Activated CD4-positive, alpha-beta memory T cell treated with anti-CD3 and anti-CD28 coated beads, Interleukin-2, amount 10 ng/mL, durations not matched to agents 7 days and 5 days (primary cell): ENCODE measurements at places on chromosomes 2 and 18.

DNA sequence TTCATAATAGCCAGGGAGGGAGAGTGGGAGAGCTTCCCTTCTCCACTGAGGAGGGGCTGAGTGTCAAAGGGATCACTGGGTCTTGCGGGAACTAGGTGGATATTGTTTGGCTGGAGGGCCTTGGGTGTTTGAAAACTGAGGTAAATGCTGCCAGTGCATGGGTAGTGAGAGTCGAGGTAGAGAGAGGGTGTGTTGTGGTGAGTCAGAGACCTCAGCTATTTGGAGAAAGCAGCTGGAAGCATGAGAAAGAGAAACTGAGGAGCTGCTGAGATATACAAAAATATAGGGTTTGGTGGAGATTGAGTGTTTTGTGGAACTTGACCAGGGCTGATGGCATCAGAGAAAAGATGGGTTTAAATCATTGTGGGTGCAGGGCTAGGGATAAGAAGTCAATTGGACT is 127.0 kb upstream of the CCDC195 start:
- DNase-seq: no peak

GRCh38 chr18:57831597-57832377 is 28.7 kb upstream of the ATP8B1 start:
- no peak for DNase-seq

- no peak for DNase-seq
Measured at GRCh38 chr2:235951493-235951892, 216.7 kb downstream of the GBX2 start.

DNA sequence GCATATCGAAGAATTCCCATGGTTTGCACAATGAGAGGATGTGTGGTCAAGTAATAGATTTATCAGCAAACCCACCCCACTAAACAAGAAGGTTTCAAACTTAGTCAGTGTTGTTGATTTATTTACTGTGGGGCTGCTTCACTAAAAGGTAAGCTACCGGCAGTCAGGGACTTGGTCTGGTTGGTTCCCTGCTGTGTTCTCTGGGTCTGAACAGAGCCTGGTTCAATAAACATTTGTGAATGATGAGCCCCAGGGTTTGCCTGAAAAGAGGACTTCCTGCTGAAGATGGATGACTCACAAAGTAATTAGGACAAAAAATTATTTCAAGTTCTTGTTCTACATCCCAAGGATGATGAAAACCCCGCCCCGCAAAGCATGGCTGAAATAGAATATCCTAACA is 108.3 kb downstream of the SPP2 start:
- no peak for DNase-seq

- DNase-seq: no peak
Measured at GRCh38 chr2:105442721-105443120, 43.9 kb upstream of the FHL2 start.

DNA sequence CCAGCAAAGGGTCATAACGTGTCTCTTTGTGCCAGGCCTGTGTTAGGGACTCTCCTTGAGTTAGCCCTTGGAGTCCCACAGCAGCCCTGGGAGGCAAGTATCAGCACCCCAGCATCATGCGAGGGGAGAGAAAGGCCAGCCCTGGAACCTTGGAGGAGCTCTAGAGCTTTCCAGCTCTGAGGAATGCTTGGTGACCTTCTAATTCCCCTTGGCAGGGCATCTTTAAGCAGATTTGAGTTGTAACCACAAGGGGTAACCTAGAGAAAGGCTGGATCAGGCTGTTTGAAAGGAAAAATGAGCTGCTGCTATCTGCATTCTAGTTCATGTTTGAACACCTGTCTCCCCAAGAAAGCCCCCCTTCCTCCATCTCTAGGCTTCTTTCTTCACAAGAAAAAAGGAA is 23.8 kb upstream of the ODC1 start:
- no peak for DNase-seq

GRCh38 chr2:236240228-236240990 is 23.8 kb downstream of the ASB18 start:
- DNase-seq: no peak

DNA sequence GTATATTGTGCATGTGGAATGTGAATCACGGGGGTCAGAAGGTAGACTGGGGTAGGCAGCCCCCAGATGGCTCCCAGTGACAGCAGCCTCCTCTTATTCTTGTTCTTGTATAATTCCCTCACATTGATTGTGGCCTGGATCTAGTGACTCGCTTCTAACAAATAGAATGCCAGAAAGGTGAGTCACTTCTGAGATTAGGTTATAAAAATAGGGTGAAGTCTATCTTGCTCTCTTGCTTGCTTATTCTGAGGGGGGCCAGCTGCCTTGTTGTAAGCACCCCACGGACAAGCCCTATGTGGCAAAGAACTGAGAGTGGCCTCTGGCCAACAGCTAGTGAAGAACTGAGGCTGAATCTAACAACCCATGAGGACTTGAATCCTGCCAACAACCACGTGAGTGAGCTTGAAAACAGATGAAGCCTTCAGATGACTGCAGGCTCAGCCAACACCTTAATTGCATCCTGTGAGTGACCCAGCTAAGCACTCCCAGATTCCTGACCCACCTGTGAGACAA is 15.6 kb upstream of the RMND5A start:
- no peak for DNase-seq

- DNase-seq: no peak
Measured at GRCh38 chr18:48046843-48047242, 116.4 kb upstream of the SMAD2 start.

- no peak for DNase-seq
Measured at GRCh38 chr2:118689033-118689432, 158.4 kb downstream of the EN1 start.

- DNase-seq: no peak
Measured at GRCh38 chr2:1052771-1053191, 102.1 kb downstream of the SNTG2 start.

- DNase-seq: peak; percentile 63
Measured at GRCh38 chr2:43293744-43294695, 67.6 kb upstream of the ZFP36L2 start.

GRCh38 chr2:105521176-105521575 is 122.3 kb upstream of the FHL2 start:
- no peak for DNase-seq

- DNase-seq: no peak
Measured at GRCh38 chr2:20438334-20439192, 8.3 kb upstream of the RHOB start.

GRCh38 chr18:25288340-25288938 is 63.5 kb downstream of the ZNF521 start:
- no peak for DNase-seq

DNA sequence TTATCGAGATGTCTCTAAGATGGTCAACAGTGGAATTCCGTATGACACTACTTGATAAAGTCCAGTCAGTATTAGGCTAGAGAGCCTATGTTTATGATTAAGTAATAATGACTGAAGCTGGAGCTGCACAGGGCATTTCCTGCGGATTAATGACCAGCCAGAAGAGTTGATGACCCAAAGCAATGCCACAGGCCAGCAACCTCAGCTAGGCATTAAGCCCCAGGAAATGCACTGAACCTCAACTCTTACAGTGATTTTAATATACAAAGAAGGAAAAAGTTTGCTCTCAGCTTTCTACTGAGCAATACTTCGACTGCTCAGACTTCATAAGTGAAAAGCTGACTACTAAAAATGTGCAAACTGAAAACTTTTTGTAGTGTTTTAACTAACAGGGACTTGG is 3.9 kb downstream of the KCTD1 start:
- DNase-seq: no peak

DNA sequence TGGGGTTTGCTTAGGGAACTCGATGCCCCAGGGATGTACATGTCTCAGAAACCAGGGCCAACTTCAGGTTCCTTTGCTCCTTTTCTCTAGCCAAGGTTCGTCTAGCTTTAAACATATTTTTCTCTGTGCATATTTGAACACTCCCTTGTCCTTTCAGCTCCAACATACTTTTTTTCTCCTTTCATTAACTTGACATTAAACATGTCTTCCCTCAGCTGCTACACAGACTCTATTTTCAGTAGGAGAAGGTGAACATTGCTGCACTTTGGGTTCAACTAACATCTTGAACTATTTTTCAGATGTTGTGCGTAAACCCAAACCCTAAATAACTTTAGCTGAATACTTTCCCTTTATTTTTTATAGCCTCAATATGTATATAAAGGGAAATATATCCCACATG is 212.9 kb downstream of the MTX2 start:
- no peak for DNase-seq

DNA sequence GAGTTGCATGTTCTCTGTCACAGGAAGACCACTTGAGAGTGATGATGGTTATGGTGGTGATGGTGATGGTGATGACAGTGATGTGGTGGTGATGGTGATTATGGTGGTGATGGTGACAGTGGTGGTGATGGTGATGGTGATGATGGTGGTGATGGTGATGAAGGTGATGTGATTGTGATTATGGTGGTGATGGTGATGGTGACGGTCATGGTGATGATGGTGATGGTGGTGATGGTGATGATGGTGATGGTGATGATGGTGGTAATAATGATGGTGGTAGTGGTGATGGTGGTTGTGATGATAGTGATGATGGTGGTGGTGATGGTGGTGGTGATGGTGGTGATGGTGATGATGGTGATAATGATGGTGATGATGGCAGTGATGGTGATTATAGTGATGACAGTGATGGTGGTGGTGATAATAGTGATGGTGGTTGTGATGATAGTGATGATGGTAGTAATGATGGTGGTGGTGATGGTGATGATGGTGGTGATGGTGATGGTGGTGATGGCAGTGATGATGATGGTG is 93.7 kb downstream of the ASB1 start:
- no peak for DNase-seq

- no peak for DNase-seq
Measured at GRCh38 chr2:65608916-65609315, 176.5 kb upstream of the SPRED2 start.

GRCh38 chr2:44324971-44325426 is 36.3 kb downstream of the PREPL start:
- no peak for DNase-seq

DNA sequence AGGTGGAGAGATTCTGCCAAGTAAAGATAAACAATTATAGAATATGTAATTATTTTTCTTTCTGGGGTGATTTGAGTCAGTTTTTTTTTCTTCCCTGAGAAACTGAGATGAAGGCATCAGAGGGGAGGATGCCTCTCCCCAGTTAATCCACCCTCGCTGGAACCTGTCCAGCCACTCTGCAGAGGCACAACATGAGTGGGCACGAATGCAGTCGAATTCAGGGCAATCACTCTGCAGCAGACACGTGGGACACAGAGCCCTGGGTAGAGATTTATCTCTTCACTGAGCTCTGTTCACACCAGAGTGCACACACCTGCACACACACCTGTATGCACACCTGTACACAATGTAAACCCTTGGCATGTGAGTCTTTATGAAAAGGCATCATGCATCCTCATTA is 154.2 kb downstream of the DCDC2C start:
- no peak for DNase-seq
